ENCODE measurements at places on chromosomes 12 and 14.
A peak's percentile ranks its signal among the peaks of the same experiment; 100 is the strongest.

- no peak for DNase-seq
These were observed 521.0 kb upstream of the ATP2B1 start for GRCh38 chr12:90229407-90230170.

- no peak for DNase-seq
These were observed 40.3 kb downstream of the TIMELESS start for GRCh38 chr12:56408799-56409417.

DNA sequence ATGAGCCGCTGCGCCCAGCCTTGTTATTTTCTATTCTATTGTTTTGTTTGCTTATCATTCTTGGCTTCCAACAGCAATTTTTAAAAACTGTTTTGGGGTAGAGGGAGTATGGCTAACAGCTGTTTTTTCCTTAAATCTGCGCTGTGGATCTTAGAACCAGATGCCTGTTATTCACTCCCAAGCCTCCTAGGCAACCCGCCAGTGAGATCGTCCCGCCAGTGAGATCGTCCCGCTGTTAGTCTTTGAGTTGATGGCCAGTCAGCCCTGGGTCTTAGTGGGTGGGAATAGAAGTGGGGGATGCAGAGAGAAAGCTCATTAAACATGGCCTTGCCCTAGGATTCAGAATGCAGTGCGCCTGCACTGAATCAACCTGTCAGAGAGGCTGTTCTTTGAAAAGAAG, 67.3 kb upstream of the BICD1 start:
- no peak for DNase-seq

GRCh38 chr12:47927346-47927745, 22.6 kb upstream of the VDR start:
- DNase-seq: no peak

GRCh38 chr12:53505086-53505485, 2.2 kb downstream of the NPFF start:
- no peak for DNase-seq

DNA sequence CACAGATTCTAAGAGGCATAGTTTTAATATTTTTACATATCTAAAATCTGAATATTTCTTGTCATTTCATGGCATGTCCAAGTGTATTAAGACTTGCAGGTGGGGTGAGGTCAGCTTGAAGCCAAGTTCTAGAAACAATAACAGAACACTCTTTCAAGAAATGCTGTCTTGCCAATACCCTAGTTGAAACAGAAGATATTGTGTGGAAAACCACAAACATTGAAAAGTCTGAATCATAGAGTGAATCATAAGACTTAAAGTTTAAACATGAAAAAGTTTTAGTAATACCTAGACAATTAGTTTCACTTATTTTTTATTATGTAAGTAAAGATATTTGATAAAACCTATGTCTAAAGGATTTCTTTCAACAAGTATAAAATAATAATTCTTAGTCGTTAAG, 191.5 kb upstream of the CAND1 start:
- no peak for DNase-seq

DNA sequence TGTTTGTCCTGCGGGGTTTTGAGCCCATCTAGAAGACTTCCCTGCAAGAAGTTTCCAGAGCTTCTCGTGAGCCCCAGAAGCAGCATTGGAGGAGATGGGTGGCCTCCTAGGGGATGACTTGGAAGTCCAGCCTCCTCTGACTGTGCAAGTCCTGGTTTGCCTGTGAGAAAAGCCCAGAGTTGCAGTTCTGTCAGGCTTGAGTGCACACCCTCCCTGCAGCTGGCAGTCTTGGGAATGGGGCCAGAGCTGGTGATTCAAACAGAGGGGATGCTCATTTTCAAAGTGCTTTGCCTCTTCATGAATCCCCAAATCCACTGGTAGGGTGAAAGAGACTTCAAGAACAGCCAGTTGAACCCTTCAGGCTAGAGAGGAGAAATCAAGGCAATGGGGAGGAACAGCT, 3.9 kb upstream of the PPP1R1A start:
- DNase-seq: no peak

- no peak for DNase-seq
These were observed 80.0 kb downstream of the SLC25A47 start for GRCh38 chr14:100403105-100403504.

DNA sequence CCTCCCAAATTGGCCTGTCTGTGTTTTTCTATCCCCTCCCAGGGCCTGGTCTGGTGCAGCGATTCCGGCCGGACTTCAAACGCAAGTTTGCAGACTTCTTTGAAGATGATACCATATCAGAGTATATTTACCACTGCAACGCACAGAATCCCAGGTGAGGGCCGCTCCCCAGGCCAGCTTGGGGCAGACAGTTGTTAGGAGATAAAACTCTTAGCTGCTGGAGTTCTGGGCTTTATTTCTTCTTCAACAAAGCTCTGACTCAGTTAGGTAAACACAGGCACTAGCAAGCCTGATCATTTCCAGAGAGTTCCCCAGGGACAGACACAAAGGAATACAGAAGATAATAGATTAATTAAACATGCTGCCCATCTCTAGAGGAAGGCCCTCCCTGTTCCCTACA, 8.3 kb downstream of the ABHD4 start:
- DNase-seq: no peak

GRCh38 chr12:93176610-93177126, 201.1 kb upstream of the NUDT4 start:
- no peak for DNase-seq

- peak; percentile 11 for DNase-seq
These were observed 985.7 kb upstream of the FBXO33 start for GRCh38 chr14:40417777-40418401.

- no peak for DNase-seq
These were observed 243.2 kb downstream of the ALX1 start for GRCh38 chr12:85523197-85523596.

All from activated CD4-positive, alpha-beta T cell treated with anti-CD3 and anti-CD28 coated beads for 48 hours (primary cell).